Hair follicle dermal papilla cell (primary cell): ENCODE measurements at places on chromosomes 7 and 10. TPM values are rescaled to one million over a fixed set of nuclear protein-coding genes. Genes with fewer than 3 reads are reported as not detected.

Gene COBL
- total RNA-seq = not detected in 2 replicates

Gene ST8SIA6
- not detected in 2 replicates for total RNA-seq

Gene UPF2
- 12.0 and 13.0 TPM in 2 replicates for total RNA-seq

Gene FAM241B
- total RNA-seq = not detected in 2 replicates

Gene CALML5
- total RNA-seq = not detected in 2 replicates

Gene TRIM73
- total RNA-seq = 0.24 and 1.1 TPM in 2 replicates

Gene PIK3CG
- total RNA-seq = not detected in 2 replicates

Gene TAS2R41
- total RNA-seq = 0.49 TPM in 1 of 2 replicates, not detected in the other

Gene IL2RA
- not detected in 2 replicates for total RNA-seq

Gene CACNB2
- total RNA-seq = 0.73 and 0.97 TPM in 2 replicates

Gene FIS1
- total RNA-seq = 88.1 and 118 TPM in 2 replicates

Gene SLF2
- total RNA-seq = 28.8 and 34.7 TPM in 2 replicates

Gene VAX1
- not detected in 2 replicates for total RNA-seq

Gene GNGT1
- not detected in 2 replicates for total RNA-seq

Gene FAM24B
- 1.9 and 4.1 TPM in 2 replicates for total RNA-seq

Gene CC2D2B
- under 0.01 and 0.32 TPM in 2 replicates for total RNA-seq

Gene MOGAT3
- total RNA-seq = not detected in 2 replicates

Gene CRYGN
- total RNA-seq = 0.16 and 0.61 TPM in 2 replicates

Gene VWDE
- 0.65 TPM in 1 of 2 replicates, not detected in the other for total RNA-seq

Gene CYP2C19
- total RNA-seq = not detected in 2 replicates

Gene CALHM1
- not detected in 2 replicates for total RNA-seq

Gene GIMAP8
- total RNA-seq = not detected in 2 replicates

Gene ENTPD1
- total RNA-seq = 0.24 and 0.32 TPM in 2 replicates

Gene H2BK1
- not detected in 2 replicates for total RNA-seq

Gene OLAH
- not detected in 2 replicates for total RNA-seq

Gene FANK1
- total RNA-seq = 1.5 and 2.1 TPM in 2 replicates

Gene BRAF
- total RNA-seq = 28.1 and 33.4 TPM in 2 replicates

Gene MRC1
- total RNA-seq = under 0.01 TPM in 1 of 2 replicates, not detected in the other

Gene DCLRE1A
- 3.9 and 4.2 TPM in 2 replicates for total RNA-seq

Gene CPA2
- total RNA-seq = not detected in 2 replicates

Gene MCM10
- 0.81 and 0.85 TPM in 2 replicates for total RNA-seq

Gene CELF2
- total RNA-seq = 24.7 and 26.1 TPM in 2 replicates

Gene VIPR2
- not detected in 2 replicates for total RNA-seq

Gene C7orf57
- total RNA-seq = 0.24 TPM in 1 of 2 replicates, not detected in the other

Gene FHIP2A
- total RNA-seq = 34.7 and 41.7 TPM in 2 replicates

Gene INA
- total RNA-seq = 12.8 and 13.0 TPM in 2 replicates

Gene NXPH1
- total RNA-seq = not detected in 2 replicates

Gene DPP6
- total RNA-seq = not detected in 2 replicates

Gene ADAP1
- total RNA-seq = 0.16 and 0.97 TPM in 2 replicates

Gene ZNF722
- total RNA-seq = not detected in 2 replicates

Gene RBP4
- 0.85 TPM in 1 of 2 replicates, not detected in the other for total RNA-seq

Gene MARVELD1
- 63.3 and 68.2 TPM in 2 replicates for total RNA-seq

Gene SUN3
- total RNA-seq = not detected in 2 replicates

Gene BAIAP2L1
- 5.8 and 6.7 TPM in 2 replicates for total RNA-seq

Gene SPDYE5
- 0.12 TPM in 1 of 2 replicates, not detected in the other for total RNA-seq

Gene SPAM1
- total RNA-seq = not detected in 2 replicates

Gene SLC39A12
- not detected in 2 replicates for total RNA-seq

Gene INMT
- 0.97 and 1.5 TPM in 2 replicates for total RNA-seq

Gene SLC18A2
- total RNA-seq = not detected in 2 replicates

Gene DNAJC12
- 0.32 and 1.1 TPM in 2 replicates for total RNA-seq

Gene HABP2
- under 0.01 TPM in 1 of 2 replicates, not detected in the other for total RNA-seq

Gene RGR
- total RNA-seq = not detected in 2 replicates

Gene MKRN1
- 50.8 and 60.4 TPM in 2 replicates for total RNA-seq

Gene ATXN7L1
- 13.0 and 13.4 TPM in 2 replicates for total RNA-seq

Gene RRP12
- 20.4 and 27.7 TPM in 2 replicates for total RNA-seq

Gene ARHGAP22
- total RNA-seq = 52.6 and 55.5 TPM in 2 replicates

Gene AKR1B15
- not detected in 2 replicates for total RNA-seq
